ENCODE measurements at places on chromosomes 11 and 22. TPM values are rescaled to one million over a fixed set of nuclear protein-coding genes. Genes with fewer than 3 reads are reported as not detected.

Gene OOSP4B
- not detected for total RNA-seq

Gene GAL3ST1
- total RNA-seq: 6.0 TPM

Gene LDHAL6A
- 0.46 TPM for total RNA-seq

Gene SMC1B
- not detected for total RNA-seq

Gene KRTAP5-9
- total RNA-seq: not detected

Gene ACTN3
- 0.23 TPM for total RNA-seq

Gene PTS
- 53.1 TPM for total RNA-seq

Gene DGCR2
- 86.3 TPM for total RNA-seq

Gene RFPL2
- 2.5 TPM for total RNA-seq

Gene CHRM1
- total RNA-seq: 6.5 TPM

Gene MRGPRE
- not detected for total RNA-seq

Gene MUC5AC
- not detected for total RNA-seq

Gene FZD4
- 6.5 TPM for total RNA-seq

Gene HIKESHI
- 56.5 TPM for total RNA-seq

Gene OR8A1
- 0.23 TPM for total RNA-seq

Gene KCTD21
- total RNA-seq: 8.3 TPM

Gene KRTAP5-1
- not detected for total RNA-seq

Gene HNRNPUL2
- total RNA-seq: 30.7 TPM

Gene SIK3
- 39.0 TPM for total RNA-seq

Gene LINC01488
- total RNA-seq: not detected

Gene CD248
- 1.6 TPM for total RNA-seq

Gene OR51B4
- not detected for total RNA-seq

Gene IL10RA
- 3.7 TPM for total RNA-seq

Gene HBG1
- 3.5 TPM for total RNA-seq

Gene RIBC2
- 2.5 TPM for total RNA-seq

Gene OR51E2
- total RNA-seq: under 0.01 TPM

Gene CHADL
- total RNA-seq: 3.7 TPM

Gene ABCG4
- 9.0 TPM for total RNA-seq

Gene C11orf87
- total RNA-seq: 90.7 TPM

Gene ASCL2
- total RNA-seq: 0.69 TPM

Gene DNAJB7
- not detected for total RNA-seq

Gene P2RY2
- total RNA-seq: not detected

Gene CARD16
- 1.4 TPM for total RNA-seq

Gene TOM1
- 12.2 TPM for total RNA-seq

Gene ATL3
- total RNA-seq: 30.9 TPM

Gene SLC25A1
- 36.7 TPM for total RNA-seq

Gene PGM2L1
- 348 TPM for total RNA-seq

Gene ADAMTS15
- 6.2 TPM for total RNA-seq

Gene FBLN1
- 27.0 TPM for total RNA-seq

Gene UPK3A
- total RNA-seq: not detected

Gene BTG4
- total RNA-seq: not detected

Gene GRIA4
- total RNA-seq: 143 TPM

Gene ISX
- total RNA-seq: not detected

Gene SF1
- 75.2 TPM for total RNA-seq

Gene SEPTIN3
- 180 TPM for total RNA-seq

Gene UBQLN3
- total RNA-seq: 0.46 TPM

Gene SULT4A1
- 49.4 TPM for total RNA-seq

Gene SHANK3
- 13.6 TPM for total RNA-seq

Gene PNPLA5
- 0.23 TPM for total RNA-seq

Gene PTPRCAP
- not detected for total RNA-seq

Gene AIFM3
- total RNA-seq: 27.5 TPM

Gene APOBEC3G
- 1.6 TPM for total RNA-seq

Gene TRPC6
- total RNA-seq: 5.3 TPM
